T-cell (primary cell): ENCODE measurements at places on chromosomes 3 and 15. TPM values are rescaled to one million over a fixed set of nuclear protein-coding genes. Genes with fewer than 3 reads are reported as not detected.

- no peak for DNase-seq
Measured at GRCh38 chr3:34247401-34247800, 449.0 kb downstream of the PDCD6IP start.

- no peak for DNase-seq
Measured at GRCh38 chr15:81968691-81969090, 77.1 kb downstream of the MEX3B start.

- no peak for DNase-seq
Measured at GRCh38 chr3:70822669-70823068, 510.2 kb upstream of the MDFIC2 start.

DNA sequence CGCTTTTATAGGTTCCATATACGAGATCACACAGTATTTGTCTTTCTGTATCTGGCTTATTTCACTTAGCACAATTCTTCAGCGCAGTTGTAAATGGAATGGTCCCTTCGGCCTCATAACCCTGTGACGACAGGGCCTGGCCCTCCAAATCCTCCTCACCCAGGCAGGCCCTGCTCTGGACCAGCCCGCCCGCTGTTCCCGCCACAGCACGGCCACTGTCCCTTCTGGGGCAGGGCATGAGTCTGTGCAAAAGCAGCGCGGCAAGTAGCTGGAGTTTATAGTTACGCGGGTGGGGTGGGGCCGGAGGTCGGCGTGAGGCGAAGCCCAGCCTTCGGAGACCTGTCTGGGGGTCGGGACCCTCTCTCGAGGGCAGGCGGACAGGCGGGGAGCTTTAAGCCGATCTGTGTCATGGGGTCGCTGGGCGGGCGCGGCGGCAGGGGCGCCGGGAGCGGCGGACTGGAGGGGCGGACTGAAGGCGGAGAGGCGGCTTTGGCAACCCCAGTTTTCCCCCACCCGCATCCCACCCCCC lies 543 bp downstream of the ARPIN start:
- DNase-seq: no peak

- DNase-seq: no peak
Measured at GRCh38 chr15:87967951-87968350, 288.6 kb downstream of the NTRK3 start.

- no peak for DNase-seq
Measured at GRCh38 chr3:13209634-13209997, 136.4 kb upstream of the IQSEC1 start.

GRCh38 chr3:128554465-128555097 lies 61.6 kb upstream of the GATA2 start:
- no peak for DNase-seq

- DNase-seq: no peak
Measured at GRCh38 chr3:54134155-54134554, 11.8 kb downstream of the CACNA2D3 start.

DNA sequence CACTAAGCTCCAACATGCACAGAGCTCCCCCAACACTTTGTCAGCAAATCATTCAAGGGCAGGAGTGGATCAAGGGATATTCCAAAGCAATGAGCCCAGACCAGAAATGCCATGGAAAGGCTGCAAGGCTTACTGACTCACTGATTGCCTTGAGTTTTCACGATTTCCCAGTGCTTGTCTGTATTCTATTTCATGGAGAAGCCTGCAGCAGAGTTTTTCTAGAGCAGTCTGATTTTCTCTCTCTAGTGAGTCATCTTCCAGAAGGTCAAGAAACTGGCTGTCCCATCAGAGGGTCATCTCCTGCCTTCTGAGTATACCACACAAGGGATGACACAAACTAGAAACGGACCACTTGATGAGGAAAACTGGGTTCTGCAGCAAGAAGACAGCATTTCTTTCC lies 16.5 kb downstream of the LMCD1 start:
- DNase-seq: no peak

GRCh38 chr3:151285940-151286339 lies 7.6 kb upstream of the P2RY14 start:
- no peak for DNase-seq

- DNase-seq: no peak
Measured at GRCh38 chr3:133643611-133644010, 18.1 kb downstream of the TOPBP1 start.

GRCh38 chr3:16739541-16740105 lies 134.4 kb upstream of the DAZL start:
- no peak for DNase-seq

- DNase-seq: no peak
Measured at GRCh38 chr15:40925495-40925862, 3.7 kb upstream of the DLL4 start.

GRCh38 chr3:145983101-145983500 lies 177.9 kb downstream of the PLOD2 start:
- no peak for DNase-seq

GRCh38 chr3:157100096-157100477 lies 59.9 kb downstream of the CCNL1 start:
- DNase-seq: no peak

DNA sequence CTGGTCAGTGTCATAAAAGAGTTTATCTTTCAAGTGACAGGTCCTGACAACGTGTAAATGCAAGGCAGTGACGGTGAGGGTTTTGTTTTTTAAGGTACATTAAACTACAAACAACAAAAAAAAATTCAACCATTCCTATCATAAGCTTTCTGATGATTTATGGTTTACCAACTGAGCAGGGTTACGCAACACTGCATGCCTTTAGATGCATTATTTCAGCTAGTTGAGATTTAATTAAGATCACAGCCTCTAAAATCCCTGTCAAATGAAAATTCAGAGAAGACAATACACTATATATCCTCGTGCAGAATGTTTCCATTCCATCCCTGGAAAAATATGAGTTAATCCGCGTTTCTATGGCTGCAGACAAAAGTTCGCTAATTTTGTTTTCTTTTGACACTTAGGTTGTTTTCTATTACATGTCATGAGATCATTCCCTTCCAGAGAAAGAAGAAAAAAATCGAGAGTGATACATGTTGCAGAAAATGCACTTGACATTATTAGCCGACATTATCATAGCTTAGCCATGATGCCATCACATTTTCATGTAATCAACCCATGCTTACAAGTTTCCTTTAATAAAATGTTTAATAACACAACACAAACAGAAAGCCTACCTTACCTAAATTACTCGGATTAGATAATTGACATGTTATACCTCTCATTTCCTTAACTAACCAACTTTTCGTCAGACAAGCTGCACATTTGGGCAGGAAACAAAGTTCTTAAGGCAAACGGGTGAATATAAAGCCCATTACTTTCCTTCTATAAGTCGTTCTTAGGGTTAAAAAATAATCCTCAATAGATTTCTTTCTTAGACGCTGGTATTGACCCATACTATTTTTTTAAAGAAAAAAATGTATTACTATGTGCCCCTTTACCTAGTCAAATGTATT lies 521.2 kb downstream of the FOXP1 start:
- DNase-seq: no peak

- no peak for DNase-seq
Measured at GRCh38 chr15:71219645-71220044, 104.4 kb downstream of the THSD4 start.

DNA sequence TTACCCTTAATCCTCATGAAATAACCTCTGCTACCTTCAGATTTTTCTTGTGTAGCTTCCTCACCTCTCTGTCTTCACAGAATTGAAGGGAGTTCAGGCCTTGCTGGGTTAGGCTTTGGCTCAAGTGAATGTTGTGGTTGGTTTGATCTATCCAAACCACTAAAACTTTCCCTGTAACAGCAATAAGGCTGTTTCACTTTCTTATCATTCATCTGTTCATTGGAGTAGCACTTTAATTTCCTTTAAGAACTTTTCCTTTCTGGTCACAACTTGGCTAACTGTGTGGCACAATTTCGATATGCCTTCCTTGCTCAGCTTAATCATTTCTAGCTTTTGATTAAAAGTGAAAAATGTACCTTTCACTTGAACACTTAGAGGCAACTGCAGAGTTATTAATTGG lies 129.8 kb downstream of the NR1I2 start:
- no peak for DNase-seq

The SPATA12 gene
- total RNA-seq: not detected

The GRIP2 gene
- total RNA-seq: 0.20 TPM

The ROBO2 gene
- total RNA-seq: not detected

The POTEB gene
- total RNA-seq: not detected

The ADAMTS9 gene
- not detected for total RNA-seq

The CCR4 gene
- total RNA-seq: 83.6 TPM

The RNU5B-1 gene
- total RNA-seq: 34.4 TPM

The ACAD9 gene
- 48.9 TPM for total RNA-seq

The TNFAIP8L3 gene
- total RNA-seq: not detected
